Activated CD4-positive, alpha-beta T cell treated with anti-CD3 and anti-CD28 coated beads, Interleukin-2, amount 10 ng/mL, durations not matched to agents 7 days and 5 days (primary cell): ENCODE measurements at places on chromosomes 16 and 17.
A peak's percentile ranks its signal among the peaks of the same experiment; 100 is the strongest.

DNA sequence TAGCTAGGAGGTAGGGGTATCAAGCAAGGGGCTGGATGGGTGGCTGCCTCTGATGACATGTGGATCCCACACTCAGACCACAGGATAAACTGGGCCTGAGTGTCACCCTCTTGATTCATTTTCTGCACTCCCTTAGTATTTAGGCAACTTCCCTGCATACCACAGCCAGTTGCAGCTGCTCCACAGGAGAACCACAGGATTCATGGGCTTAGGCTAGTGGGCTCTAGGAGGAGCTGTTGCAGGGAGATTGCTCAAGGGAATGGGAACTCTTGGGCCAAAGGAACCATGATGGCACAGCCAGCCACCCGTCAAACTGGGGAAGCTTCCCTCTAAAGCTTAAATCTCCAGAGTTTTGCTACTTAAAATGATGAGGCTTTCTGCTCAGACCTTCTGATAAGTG, 269.7 kb upstream of the ASIC2 start:
- no peak for DNase-seq

DNA sequence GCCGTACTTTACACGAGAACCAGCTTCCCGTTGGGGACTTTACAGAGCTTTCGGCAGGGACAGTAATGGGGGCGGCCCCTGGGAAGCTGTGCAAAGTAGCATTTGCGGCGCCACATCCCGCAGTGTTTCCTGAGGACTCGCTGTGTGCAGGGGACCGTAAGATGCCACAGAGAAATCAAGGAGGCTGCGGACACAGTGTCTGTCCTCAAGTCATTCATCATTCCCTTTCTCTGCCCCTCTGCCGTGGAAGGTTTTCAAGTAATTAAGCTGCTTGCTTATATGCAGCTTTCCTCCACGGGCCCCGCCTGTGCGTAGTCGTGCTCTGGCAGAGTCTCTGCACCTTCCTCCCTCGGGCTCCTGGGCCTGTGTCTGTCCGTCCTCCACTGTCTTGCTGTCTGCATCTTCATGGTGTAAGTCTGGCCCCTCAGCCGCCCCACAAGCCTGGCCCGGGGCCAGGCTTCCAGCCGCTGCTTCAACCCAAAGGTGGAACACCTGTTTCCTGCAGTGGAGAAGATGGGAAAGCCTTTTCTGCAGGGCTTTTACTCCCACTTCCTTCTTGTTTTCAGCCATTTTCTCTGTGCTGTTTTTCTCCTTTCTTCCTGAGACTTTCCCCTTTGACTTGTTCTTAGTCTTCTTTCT, 216.9 kb upstream of the CHMP6 start:
- no peak for DNase-seq

GRCh38 chr17:51770027-51770759, 388.3 kb downstream of the CA10 start:
- no peak for DNase-seq

GRCh38 chr17:77880711-77881450, 77.6 kb upstream of the TNRC6C start:
- no peak for DNase-seq

- DNase-seq: no peak
Measured at GRCh38 chr17:80904036-80904753, 87.4 kb upstream of the CHMP6 start.

- DNase-seq: peak; percentile 5
Measured at GRCh38 chr16:85425074-85425662, 188.0 kb upstream of the GSE1 start.

- DNase-seq: peak; percentile 57
Measured at GRCh38 chr17:30093463-30094147, 23.0 kb upstream of the NSRP1 start.

DNA sequence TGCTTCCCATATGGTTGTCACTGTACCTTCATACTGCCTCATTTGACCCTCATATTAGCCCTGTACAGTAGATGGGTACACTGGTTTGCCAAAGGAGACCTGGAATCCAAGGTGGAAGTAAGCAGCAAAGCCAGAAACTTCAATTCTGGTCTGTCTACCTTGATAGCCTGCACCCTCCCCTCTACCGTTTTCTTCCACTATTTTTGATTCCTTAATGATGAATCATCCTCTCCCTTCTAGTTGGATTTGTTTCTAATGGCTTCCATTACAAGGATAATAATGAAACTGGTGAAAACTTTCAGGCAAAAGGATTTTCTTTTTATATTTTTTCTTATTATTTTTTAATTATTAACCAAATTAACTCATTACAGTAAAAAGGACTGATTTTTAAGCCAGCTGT, 17.3 kb downstream of the TAC4 start:
- no peak for DNase-seq

DNA sequence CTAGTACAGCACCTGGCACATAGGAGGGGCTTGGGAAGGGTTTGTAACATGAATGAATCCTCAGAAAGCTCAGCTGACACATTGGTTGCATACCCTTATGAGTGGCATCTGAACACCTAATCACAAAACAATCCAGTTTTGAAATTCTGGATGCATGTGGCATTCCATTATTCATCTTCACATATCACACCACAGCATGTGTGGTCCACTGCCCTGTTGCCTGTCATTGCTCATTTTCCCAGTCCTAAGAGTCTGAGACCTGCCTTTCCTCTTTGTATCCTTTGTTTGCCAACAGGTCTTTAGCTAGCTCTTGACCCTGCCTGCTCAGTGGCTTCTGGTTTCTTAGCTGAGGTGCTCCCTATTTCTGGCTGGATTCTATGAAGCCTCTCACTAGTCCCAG, 170.8 kb upstream of the ASIC2 start:
- DNase-seq: no peak

- DNase-seq: no peak
Measured at GRCh38 chr16:67162506-67163163, 1.9 kb upstream of the HSF4 start.

DNA sequence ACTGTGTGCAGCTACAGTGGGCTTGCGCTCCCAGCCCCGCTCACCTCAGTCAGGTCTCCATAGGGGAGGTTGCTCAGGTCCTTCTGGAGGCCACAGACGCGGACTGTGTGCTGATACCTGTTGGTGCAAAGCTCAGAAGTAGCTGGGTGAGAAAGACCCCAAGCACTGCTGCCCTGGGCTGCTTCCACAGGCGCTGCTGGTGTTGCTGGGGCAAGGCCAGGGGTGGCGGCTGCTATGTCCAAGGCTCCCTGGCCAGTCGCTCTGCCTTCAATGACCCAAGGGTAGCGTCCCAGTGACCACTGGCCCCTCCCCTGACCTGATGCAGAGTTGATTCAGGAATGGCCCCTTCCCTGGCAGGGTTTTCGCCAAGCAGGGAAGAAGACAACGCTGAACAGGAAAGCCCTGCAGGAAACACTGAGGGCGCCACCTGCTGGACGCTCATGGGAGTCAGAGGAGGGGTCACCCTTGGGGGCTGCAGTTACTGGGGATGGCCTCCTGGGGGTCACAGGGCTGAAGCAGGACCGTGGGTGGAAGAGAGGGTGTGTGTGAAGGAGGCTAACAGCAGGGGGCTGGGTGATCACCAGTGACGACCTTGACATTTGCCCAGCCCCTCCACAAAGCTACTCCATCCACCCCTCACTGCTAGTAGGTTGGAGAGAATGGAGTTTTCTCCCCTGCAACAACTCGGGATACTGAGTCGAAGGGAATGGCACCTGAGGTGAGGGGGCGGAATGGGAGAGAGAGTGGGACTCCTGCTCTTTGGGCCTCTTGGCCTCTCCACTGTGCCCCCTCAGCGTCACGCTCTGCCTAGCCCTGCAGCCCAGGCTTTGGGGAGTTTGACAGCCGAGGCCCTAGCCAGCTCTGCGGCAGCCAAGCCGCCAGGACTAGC, 38.3 kb downstream of the ABCC12 start:
- DNase-seq: peak; percentile 37

DNA sequence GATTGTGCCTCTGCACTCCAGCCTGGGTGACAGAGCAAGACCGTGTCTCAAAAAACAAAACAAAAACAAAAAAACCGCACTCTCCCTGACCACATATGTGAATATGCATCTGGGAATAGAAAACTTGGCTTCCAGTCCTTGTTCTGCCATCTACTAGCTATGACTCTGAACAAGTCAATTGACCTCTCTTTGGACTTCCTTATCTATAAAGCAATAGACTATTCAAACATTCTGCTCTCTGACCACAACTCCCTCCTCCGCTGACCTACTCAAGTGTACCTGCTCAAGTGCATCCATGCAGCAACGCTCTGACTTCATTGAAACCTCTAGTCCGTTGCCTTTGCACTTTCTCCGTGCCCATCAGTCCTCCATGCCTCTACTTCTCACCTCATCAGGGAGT, 52.6 kb upstream of the KDM6B start:
- no peak for DNase-seq

DNA sequence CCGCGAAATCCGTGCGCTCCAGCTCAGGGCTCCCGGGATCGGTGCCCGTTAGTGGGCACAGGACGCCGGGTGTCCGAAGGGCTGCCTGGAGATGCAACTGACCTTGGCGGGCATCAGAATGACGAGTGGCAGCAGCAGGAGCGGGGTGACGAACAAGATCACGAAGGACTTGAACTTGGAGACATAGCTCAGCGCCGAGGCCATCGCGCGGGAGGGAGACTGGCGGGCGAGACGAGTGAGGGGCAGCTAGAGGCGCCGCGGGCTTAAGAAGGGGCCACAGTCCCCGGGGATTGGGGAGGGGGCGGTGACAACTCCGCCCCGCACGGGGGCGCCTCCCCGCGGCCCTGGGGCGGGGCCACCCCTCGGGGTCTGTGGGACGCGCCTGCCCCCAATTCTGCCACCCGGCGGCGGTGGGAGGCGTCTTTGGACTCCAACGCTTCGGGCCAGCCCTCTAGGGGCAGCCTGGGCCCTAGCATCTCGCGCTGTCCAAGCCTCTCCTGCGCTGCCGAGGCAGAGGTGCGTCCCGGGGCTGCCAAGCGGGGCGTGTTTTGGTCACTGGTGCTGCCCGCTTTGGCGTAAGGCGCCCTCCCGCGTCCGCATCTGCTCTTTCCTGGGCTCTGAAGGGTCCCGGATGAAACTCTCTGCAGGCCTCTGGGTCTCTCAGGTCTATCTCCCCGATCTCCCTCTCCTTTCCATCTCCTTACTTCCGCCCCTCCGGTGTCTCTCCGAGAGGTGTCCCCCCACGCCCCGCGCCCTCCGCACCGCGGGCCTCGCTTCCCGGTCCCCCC, at the start of gene SLC13A5:
SLC13A5 (minus strand) TSS at position 240 of the 788 bp plus-strand sequence; CDS start at position 204, 36 bp downstream.
- DNase-seq: peak; percentile 8

DNA sequence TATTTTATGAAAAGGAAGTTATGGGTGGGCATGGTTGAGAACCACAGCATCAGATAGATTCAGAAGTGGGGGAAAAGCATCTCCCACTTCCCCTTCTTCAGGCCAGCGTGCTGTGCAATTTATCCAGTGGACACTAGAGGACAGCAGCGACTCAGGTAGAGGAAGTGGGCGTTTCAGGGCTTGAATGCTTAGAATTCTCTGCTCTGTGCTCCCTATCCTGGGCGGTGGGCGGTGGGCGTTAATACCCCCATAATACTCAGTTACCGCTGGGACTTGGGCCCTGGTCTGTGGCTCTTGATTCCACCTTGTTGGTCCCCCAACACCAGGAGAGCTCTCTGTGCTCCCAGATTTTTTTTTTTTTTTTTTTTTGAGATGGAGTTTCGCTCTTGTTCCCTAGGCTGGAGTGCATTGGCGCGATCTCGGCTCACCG, 3.7 kb upstream of the LYZL6 start:
- DNase-seq: peak; percentile 61

- DNase-seq: no peak
Measured at GRCh38 chr16:89557690-89558490, 2.6 kb upstream of the RPL13 start.

DNA sequence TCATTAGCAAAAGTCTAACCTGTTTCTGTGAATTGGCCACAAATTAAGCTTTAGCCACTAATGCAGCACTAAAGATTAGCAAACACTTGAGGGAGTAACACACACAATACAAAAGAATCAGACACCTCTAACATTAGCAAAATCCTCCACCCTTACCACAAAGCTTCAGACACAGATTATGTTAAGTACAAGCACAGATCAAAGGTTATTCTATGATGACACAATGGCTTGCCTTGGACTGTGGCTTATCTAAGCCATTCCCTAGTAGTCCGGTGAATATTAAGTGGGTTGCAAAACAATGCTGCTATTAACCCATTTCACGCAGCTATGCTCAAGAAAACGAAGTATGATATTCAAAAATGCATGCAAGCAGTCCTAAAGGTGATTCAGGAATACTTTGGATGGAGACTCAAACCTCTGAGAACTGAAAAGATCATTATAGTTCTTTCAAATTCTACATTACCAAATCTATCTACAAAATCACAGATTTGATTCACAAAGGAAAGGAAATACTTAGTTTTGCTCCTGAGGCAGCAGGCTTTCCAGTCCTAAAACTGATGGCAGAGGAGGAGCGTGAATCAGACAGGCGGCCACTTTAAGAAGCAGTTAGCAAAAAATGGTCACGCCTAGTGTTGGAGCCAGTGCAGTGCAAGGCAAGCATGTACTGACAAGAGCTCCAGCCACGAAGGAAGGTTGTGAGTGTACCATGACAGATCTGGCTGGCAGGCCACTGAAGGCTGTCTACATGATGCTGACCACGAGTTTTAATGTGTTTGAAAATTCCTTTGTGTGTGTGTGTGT, 67.2 kb downstream of the PARN start:
- no peak for DNase-seq

GRCh38 chr17:31460226-31460721, 68.8 kb downstream of the RAB11FIP4 start:
- DNase-seq: no peak

DNA sequence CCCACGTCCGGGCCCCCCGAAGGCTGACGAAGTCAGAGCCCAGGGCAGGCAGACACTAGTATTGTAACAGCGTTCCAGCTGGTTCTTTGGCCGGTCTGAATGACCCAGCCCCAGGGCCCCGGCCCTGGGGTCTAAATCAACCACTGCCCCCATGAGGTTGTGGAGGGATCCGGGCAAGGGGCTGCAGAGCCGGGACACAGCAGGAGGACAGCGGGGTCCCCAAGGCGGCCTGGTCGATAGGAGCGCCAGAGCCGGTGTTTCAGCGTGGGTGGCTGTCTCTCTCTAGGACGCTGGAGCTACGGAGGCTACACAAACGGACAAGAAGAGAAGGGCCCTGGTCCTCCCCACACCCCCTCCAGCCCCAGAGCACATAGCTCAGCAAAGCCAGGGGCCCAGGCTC, 101.8 kb downstream of the RBFOX3 start:
- DNase-seq: no peak

DNA sequence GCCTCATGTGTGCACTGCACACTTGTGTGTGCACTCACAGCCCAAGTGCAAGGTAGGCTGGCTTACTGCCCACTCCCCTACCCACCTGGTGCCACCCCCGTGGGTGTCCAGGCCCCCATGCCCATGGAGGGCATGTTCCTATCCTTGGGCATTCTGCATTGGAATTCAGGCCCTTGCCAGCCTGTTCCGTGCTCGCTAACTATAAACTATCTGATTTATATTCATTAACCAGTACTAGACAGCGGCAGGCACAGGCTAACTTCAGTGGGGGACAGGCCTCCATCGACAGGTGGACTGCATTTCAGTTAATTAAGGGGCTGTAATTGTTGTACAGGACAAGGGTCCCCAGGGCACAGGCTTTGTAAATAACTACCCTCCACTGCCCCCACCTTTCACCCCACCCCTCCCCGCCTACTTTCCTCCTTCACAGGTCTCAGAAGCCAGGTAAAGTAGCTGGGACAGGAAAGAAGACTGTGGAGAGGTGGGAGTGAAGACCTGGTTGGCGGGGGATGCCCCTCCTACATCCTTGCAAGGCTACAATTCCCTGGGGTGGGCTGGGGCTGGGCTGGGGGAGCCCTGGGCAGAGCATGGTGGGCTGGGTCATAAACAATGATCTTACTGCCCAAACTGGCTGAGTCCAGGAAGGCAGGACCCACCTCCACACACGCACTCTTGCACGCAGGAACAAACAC, 119.0 kb upstream of the LHX1 start:
- no peak for DNase-seq
